IMR-90 (cell line): ENCODE measurements at places on chromosomes 13 and 19. TPM values are rescaled to one million over a fixed set of nuclear protein-coding genes. Genes with fewer than 3 reads are reported as not detected.
A peak's percentile ranks its signal among the peaks of the same experiment; 100 is the strongest.

Gene DCT
- not detected in 2 replicates for total RNA-seq

DNA sequence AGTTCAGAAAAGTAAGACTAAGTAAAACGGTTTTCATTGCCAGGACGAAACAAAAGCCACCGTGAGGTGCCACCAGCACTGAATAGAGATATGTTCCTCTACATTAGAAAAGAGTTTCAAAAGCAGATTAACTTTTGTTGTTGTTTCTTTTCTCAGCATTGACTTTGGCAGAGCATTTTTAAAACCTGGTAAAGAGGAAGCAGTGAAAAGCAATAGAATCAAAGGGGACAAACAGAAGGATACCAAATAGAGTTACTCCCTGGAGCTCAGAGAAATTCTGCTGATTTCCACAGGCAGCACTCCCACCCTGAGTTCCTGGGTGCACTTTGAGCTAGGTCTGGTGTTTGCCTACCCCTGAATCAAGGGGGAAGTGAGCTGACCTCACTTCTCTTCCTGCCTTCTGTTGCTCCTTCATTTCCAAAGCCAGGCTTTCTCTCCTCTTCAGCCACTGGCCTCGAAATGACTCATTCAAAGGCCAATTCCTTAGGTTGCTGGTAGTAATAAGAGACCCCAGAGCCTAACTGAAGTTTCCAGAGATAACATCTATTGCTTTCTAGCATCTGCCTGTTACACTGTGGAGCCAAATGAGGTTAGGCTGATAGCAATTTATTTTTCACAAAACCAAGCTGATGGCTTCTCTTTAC lies 11.3 kb upstream of the ERICH6B start:
- no peaks in the 10 kb centered on the region for H3K4me1 ChIP-seq
- no peak overlapping the region for H3K27ac ChIP-seq
- H3K36me3 ChIP-seq: no peaks in the 10 kb centered on the region
- peaks cover 36% of the 10 kb centered on the region for H3K27me3 ChIP-seq

GRCh38 chr13:104895521-104895920 lies 1639.9 kb downstream of the EFNB2 start:
- no peak overlapping the region for H3K27ac ChIP-seq
- no peak for DNase-seq
- no peaks in the 10 kb centered on the region for H3K36me3 ChIP-seq
- no peaks in the 10 kb centered on the region for H3K27me3 ChIP-seq
- no peak overlapping the region for H3K4me3 ChIP-seq
- H3K4me1 ChIP-seq: no peaks in the 10 kb centered on the region

Gene ANGPTL8
- not detected in 2 replicates for total RNA-seq

DNA sequence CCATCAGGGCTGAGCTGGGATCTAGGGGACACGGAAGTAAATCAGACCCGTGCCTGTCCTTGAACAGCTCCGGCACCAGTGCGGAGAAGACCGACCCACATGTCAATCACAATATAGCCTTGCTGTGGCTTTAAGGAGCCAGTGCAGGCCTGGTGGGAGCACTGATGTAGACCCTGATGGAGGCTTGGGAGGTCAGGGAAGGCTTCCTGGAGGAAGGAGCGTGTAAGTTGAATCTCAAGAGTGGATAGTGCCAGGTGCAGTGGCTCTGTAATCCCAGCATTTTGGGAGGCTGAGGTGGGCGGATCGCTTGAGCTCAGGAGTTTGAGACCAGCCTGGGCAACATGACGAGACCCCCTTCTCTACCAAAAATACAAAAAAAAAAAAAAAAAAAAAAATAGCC lies 10.8 kb upstream of the CACNG8 start:
- H3K27me3 ChIP-seq: peaks cover 3% of the 10 kb centered on the region
- H3K27ac ChIP-seq: no peak overlapping the region
- no peaks in the 10 kb centered on the region for H3K36me3 ChIP-seq
- H3K4me1 ChIP-seq: no peaks in the 10 kb centered on the region
- DNase-seq: no peak

DNA sequence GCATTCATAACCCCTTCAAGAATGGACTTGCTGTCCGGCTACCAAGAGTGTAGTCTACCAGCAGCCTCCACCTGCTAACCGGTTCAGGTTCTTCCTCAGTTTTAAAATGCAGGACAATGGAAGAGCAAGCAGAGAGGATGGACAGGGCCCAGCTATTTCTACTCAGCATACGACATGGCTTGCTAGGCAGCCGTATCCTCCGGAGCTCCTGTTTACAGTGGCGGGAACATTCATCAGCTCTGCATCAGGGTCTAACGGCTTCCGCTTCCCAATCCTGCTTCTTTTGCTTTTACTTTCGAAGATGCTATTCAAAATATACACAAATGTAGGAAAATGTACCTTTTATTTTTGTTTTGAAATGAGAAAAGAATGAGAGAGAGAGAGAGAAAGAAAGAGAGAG lies 118.5 kb downstream of the TRPC4 start:
- H3K27ac ChIP-seq: no peak overlapping the region
- DNase-seq: no peak
- H3K4me3 ChIP-seq: no peak overlapping the region
- peaks cover 2% of the 10 kb centered on the region; the same call in 1 of the 2 replicates for H3K4me1 ChIP-seq
- no peaks in the 10 kb centered on the region for H3K27me3 ChIP-seq

Gene CD177
- total RNA-seq: under 0.01 TPM in 1 of 2 replicates, not detected in the other

GRCh38 chr19:48836089-48837017 lies at the start of gene HSD17B14:
HSD17B14 (minus strand) TSS chr19:48836491; CDS start chr19:48836411, 80 bp downstream.
- H3K27me3 ChIP-seq: no peaks in the 10 kb centered on the region
- H3K36me3 ChIP-seq: peaks cover 9% of the 10 kb centered on the region
- no peak for DNase-seq
- H3K4me1 ChIP-seq: peaks cover 12% of the 10 kb centered on the region
- H3K27ac ChIP-seq: peak within 1 kb of the TSS; percentile 12; the same call in 1 of the 2 replicates

- H3K27me3 ChIP-seq: peaks cover 25% of the 10 kb centered on the region
- no peaks in the 10 kb centered on the region for H3K36me3 ChIP-seq
- DNase-seq: no peak
- H3K27ac ChIP-seq: no peak overlapping the region
- H3K4me3 ChIP-seq: no peak overlapping the region
- no peaks in the 10 kb centered on the region for H3K4me1 ChIP-seq
Measured at GRCh38 chr19:41967054-41967783, 8.1 kb upstream of the RABAC1 start.

Gene LGALS7
- total RNA-seq: not detected in 2 replicates

- H3K36me3 ChIP-seq: no peaks in the 10 kb centered on the region
- no peaks in the 10 kb centered on the region for H3K4me1 ChIP-seq
- no peak for DNase-seq
- H3K27ac ChIP-seq: no peak overlapping the region
Measured at GRCh38 chr13:24687611-24688010, 7.4 kb downstream of the ATP12A start.

Gene FFAR1
- not detected in 2 replicates for total RNA-seq

DNA sequence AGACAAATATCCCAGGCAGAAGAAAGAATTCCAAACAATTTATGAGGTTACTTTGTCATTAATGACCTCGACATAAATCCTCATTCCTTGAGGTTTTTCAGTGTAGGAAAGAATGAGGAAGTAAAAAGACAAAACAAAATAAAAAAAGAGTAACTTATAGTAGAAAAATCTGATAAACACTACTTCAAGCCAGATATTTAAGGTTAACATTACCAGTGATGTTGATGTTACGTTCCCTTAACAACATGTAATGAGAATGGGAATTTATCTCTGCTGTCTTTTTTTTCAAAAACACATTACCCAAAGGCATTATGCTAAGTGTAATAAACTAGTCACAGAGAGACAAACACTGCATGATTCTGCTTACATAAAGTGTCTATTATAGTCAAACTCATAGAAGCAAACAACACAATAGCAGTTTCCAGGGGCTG lies 935.1 kb downstream of the SLITRK1 start:
- no peaks in the 10 kb centered on the region for H3K36me3 ChIP-seq
- DNase-seq: no peak
